Neuronal stem cell (in vitro differentiated cells): ENCODE measurements at places on chromosomes 12 and 14.

DNA sequence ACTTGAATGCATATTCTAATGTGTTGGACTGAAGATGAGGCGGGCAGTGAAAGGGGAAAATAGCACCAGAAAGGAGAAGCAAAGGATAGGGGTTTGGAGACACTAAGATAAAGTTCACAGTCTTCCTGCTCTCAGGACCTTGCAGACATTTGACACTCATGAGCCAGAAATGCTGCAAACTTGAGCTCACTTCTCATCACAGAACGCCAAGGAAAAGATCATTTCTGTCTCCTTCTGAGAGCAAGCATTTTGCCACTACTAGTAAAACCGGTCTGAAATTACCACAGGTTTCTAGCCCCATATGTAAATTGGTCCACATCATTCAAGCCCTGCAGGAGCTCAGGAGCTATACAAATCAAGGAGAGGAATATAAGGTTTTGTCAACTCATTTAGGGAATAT, 44.6 kb upstream of the ANO2 start:
- no peak for DNase-seq
- H3K27ac ChIP-seq = no peak overlapping the region
- H3K36me3 ChIP-seq = no peaks in the 10 kb centered on the region

GRCh38 chr12:94073441-94074051, 74.8 kb upstream of the PLXNC1 start:
- DNase-seq = no peak
- peaks cover 5% of the 10 kb centered on the region for H3K4me1 ChIP-seq
- no peaks in the 10 kb centered on the region for H3K27me3 ChIP-seq
- no peak overlapping the region for H3K27ac ChIP-seq
- H3K4me3 ChIP-seq = no peak overlapping the region

- DNase-seq = no peak
- H3K4me1 ChIP-seq = peaks cover 26% of the 10 kb centered on the region
- H3K27ac ChIP-seq = no peak overlapping the region
- H3K36me3 ChIP-seq = no peaks in the 10 kb centered on the region
- H3K27me3 ChIP-seq = no peaks in the 10 kb centered on the region
Measured at GRCh38 chr12:3604748-3605586, 114.0 kb downstream of the PRMT8 start.

DNA sequence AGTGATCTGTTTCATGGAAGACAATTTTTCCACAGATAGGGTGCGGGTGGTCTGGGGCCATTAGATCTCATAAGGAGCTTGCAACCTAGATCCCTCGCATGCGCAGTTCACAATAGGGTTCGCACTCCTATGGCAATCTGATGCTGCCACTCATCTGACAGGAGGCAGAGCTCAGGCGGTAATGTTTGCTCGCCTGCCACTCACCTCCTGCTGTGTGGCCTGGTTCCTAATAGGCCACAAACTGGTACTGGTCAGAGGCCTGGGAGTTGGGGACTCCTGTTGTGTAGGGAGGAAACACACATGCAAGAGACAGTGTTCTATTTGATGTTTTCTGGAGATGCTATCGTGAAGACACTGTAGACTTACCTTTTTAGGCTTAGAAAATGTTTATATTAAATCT, 77.0 kb upstream of the FGD4 start:
- H3K4me3 ChIP-seq = no peak overlapping the region
- H3K27ac ChIP-seq = no peak overlapping the region
- H3K4me1 ChIP-seq = peaks cover 2% of the 10 kb centered on the region
- peaks cover 1% of the 10 kb centered on the region for H3K36me3 ChIP-seq
- H3K27me3 ChIP-seq = no peaks in the 10 kb centered on the region

- peak overlapping the region; percentile 25 for H3K27ac ChIP-seq
- DNase-seq = no peak
- no peaks in the 10 kb centered on the region for H3K27me3 ChIP-seq
Measured at GRCh38 chr12:94435511-94435927, 24.1 kb downstream of the CEP83 start.

- DNase-seq = no peak
- no peak overlapping the region for H3K4me3 ChIP-seq
Measured at GRCh38 chr12:18926188-18926587, 188.3 kb downstream of the CAPZA3 start.

DNA sequence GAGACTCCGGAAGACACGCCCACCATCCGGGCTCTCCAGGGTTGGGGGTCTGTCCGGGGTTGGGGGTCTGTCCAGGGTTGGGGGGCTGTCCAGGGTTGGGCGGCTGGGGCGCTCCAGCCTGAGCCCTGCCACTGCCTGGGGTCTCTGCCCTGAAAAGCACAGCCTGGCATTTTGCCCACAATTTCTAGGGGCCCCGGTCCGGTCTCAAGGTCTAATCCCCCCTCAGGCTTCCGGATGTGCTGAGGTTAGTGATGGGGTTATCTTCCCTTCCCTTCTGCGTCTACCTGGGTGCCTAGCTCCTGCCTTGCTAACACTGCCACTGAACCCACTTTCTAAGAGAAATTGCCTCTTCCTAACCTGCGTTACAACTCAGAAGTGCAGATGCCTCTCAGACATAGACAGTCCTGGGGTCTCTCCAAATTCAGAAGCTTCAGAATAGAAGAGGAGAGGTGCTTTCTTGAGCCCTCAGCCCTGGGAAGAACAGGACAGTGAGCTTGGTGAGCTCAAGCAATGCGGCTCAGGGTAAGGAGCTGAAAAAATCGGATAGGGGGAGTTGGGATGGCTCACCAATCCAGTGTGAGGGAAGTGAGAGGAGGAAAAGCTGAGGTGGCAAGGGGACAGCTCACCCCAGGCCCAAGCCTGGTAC, 5.7 kb downstream of the LHX5 start:
- no peak overlapping the region for H3K4me3 ChIP-seq
- no peak overlapping the region for H3K27ac ChIP-seq
- no peaks in the 10 kb centered on the region for H3K36me3 ChIP-seq
- H3K27me3 ChIP-seq = peaks cover 8% of the 10 kb centered on the region
- peaks cover 20% of the 10 kb centered on the region for H3K4me1 ChIP-seq
- DNase-seq = peak; percentile 21

- no peak overlapping the region for H3K4me3 ChIP-seq
- no peak overlapping the region for H3K27ac ChIP-seq
- H3K36me3 ChIP-seq = no peaks in the 10 kb centered on the region
Measured at GRCh38 chr12:95963096-95963495, 20.0 kb downstream of the AMDHD1 start.

GRCh38 chr14:94439453-94440057, 13.0 kb downstream of the SERPINA11 start:
- H3K4me3 ChIP-seq = no peak overlapping the region
- no peak overlapping the region for H3K27ac ChIP-seq
- DNase-seq = no peak
- H3K27me3 ChIP-seq = no peaks in the 10 kb centered on the region

DNA sequence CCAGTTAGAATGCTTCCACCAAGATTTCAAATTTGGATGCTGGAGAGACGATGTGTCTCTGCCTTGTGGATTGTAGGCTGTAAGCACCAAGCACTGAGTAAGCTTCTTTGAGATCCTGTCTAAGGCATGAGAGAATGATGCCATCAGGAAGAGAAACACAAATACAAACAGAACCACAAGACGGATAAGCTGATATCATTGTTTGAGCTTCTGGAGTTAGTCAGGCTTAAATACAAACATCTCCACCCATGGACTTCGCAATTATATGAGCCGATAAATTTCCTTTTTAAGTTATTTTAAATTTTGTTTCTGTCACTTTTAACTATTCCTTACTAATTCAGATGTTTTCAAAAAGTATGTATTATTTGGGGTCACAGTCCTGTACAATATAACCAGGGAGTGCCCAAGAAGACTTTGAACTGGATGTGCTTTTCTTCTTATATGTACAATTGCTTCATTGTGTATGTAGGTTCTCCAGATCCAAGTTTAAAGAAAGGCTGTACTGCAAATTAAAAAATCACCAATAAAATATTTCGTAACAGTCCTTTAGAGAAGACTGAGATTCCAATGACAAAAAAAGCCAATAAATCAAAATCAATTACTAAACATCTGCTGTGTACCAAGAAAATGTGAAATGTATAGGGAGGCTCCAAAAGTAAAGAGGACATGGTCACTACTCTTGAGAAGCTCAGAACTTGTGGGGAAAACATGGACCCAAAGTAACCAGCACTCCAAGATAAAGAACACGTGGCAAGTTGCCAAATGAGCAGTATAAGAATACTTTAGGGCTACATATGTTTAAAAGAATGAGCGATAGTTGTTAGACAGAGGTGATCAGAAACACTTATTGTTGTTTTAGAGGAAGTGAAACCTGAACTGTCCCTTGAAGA, 274.1 kb downstream of the ADAMTS20 start:
- peaks cover 2% of the 10 kb centered on the region for H3K4me1 ChIP-seq
- no peaks in the 10 kb centered on the region for H3K36me3 ChIP-seq
- H3K4me3 ChIP-seq = no peak overlapping the region
- no peak overlapping the region for H3K27ac ChIP-seq
- DNase-seq = no peak

- H3K27me3 ChIP-seq = no peaks in the 10 kb centered on the region
- no peaks in the 10 kb centered on the region for H3K36me3 ChIP-seq
- no peak for DNase-seq
- H3K4me3 ChIP-seq = no peak overlapping the region
- H3K27ac ChIP-seq = no peak overlapping the region
Measured at GRCh38 chr12:5227708-5228373, 184.2 kb downstream of the KCNA5 start.

DNA sequence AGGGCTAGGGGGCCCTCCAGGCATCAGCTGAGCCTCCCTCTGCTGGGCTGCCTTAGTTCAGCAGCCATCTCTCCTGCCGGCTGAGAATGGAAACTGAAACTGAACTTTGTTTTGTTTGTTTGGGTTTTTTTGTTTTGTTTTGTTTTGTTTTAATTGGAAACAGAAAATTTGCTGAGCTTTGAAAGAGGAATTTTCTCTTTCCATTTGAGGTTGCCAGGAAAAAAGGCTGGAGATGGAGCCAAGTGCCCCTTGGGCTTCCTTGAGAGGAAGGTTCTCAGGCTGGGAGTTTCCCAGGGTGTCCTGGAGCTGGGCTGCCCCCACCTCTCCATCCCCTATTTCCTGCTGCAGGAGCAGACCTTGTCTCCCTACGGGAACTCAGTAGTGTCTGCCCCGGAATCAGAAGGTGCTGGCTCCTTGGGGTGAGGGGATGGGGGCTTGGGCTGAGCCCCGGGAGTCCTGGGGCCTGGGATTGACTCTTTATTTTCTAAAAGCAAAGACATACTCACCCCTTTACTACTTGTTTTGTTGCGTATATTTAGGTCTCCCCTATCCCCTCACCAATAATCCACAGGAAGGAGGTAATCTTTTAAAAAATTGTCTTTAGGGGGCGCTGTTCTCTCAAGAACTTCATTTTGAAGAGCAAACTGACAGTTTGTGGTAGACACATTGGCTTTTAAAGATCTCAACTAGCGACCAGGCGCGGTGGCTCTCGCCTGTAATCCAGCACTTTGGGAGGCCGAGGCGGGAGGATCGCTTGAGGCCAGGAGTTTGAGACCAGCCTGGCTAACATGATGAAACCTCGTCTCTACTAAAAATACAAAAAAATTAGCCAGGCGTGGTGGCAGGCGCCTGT, 21.3 kb upstream of the OASL start:
- no peak overlapping the region for H3K27ac ChIP-seq
- no peak overlapping the region for H3K4me3 ChIP-seq
- H3K27me3 ChIP-seq = peaks cover 5% of the 10 kb centered on the region
- peak; percentile 29 for DNase-seq

GRCh38 chr14:103393676-103394626, 8.7 kb downstream of the MARK3 start:
- no peak overlapping the region for H3K4me3 ChIP-seq
- no peaks in the 10 kb centered on the region for H3K36me3 ChIP-seq
- no peak for DNase-seq
- no peak overlapping the region for H3K27ac ChIP-seq
- no peaks in the 10 kb centered on the region for H3K27me3 ChIP-seq
- H3K4me1 ChIP-seq = peaks cover 3% of the 10 kb centered on the region

DNA sequence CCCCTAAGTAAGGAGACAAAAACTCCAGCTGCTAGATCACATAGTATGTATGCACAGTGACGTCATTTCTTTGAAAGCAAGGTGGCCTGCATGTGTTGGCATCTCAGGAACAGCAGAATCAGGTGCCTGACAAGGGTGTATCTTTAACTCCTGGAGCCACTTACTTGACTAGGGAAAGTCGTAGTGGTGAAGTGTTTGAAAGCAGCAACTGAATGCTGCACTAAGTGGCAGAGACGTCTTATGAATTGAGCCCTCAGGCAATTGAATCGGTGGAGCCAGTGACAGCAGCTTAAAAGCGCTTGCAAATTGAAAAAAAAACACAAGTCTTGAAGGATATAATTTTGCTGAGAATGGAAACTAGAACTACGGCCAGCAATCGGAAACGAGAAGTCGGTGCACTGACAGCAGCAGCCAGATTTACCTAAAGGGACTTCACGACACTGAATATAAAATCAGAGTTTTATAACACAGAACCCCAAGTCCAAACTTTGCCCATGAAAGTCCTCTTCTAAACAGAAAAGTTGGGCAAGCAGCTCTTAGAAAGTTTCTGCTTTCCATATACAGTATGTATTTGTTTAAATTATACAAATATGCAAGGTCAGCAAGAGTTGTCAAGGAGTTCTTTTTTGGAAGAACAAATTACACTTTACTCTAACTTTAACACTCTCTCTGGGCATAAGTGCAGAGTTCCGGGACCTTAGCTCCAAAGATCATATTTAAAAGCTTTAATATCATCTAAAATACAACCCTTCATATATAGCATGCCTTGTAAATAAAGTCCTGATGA, 1.1 kb downstream of the IGF1 start:
- DNase-seq = no peak
- H3K36me3 ChIP-seq = no peaks in the 10 kb centered on the region
- H3K4me3 ChIP-seq = no peak overlapping the region
- H3K27me3 ChIP-seq = no peaks in the 10 kb centered on the region
- no peak overlapping the region for H3K27ac ChIP-seq

- no peak overlapping the region for H3K4me3 ChIP-seq
- H3K36me3 ChIP-seq = peaks cover 3% of the 10 kb centered on the region
- H3K27ac ChIP-seq = no peak overlapping the region
- no peaks in the 10 kb centered on the region for H3K27me3 ChIP-seq
Measured at GRCh38 chr12:19200261-19200660, 70.7 kb downstream of the PLEKHA5 start.

DNA sequence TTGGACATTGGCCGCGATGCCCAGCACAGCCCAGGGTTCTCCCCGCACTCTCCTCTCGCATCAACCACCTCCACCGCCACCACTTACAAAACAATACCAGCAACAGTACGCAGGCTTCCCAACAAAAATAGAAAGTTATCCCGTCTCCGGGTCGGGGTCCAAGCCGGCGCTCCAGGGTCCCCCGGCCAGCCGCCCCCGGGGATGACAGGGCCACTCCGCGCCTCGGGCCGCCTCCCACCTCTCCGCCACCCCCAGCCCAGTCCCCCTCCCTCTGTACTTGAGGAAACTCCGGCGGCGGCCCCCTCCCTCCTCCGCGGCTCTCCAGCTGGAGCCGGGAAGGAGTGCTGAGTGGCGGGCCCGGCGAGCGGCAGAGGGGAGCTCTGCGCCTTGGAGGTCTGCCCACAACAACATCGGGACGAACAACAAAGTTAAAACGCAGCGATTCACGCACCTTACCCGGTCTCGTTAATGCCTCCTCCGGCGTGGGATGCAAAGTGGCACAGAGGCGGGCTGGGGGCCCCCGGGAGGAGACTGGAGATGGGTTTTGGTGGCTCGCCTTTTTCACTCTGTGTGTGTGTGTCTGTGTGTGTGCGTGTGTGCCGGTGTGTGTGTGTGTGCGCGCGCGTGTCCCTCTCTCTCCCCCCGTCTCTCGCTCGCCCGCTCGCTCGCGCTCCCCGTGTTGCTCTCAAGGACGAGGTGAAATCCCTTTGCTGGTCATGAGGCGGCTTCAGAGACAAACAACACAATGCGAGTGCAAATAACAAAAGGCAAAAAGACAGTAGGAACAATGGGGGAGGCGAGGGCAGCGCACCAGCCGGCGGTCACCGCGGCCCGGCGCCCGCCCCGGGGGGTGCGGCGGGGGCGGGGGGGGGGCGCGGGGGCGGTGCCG, 386.8 kb downstream of the BCAT1 start:
- peaks cover 4% of the 10 kb centered on the region for H3K4me1 ChIP-seq
- peak overlapping the region; percentile 69 for H3K4me3 ChIP-seq
- DNase-seq = peak; percentile 71
- H3K36me3 ChIP-seq = no peaks in the 10 kb centered on the region
- no peaks in the 10 kb centered on the region for H3K27me3 ChIP-seq
- H3K27ac ChIP-seq = peak overlapping the region; percentile 78
